ENCODE measurements at places on chromosomes 12 and 14.

- H3K4me3 ChIP-seq: no peak overlapping the region
- no peaks in the 10 kb centered on the region for H3K27me3 ChIP-seq
- no peaks in the 10 kb centered on the region for H3K4me1 ChIP-seq
- H3K27ac ChIP-seq: no peak overlapping the region
These were observed 1.7 kb upstream of the NOS1 start for GRCh38 chr12:117363056-117363662.

DNA sequence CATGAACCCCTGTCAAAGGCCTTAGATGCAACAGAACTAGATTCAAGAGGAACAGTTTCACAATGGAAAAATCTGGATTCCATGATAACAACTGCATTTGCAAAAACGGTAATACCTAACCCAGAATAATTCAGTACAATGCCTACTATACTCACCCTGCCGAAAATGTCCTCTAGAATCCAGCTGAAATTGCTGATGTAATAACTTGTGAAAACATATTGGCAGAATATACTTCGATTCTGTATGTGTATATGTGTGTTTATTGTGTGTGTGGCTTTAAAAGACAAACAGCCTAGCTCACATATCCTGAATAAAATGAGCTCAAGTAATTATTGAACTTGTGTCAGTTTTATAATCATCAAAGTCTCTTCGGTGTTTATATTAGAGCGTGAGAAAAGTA lies 46.0 kb downstream of the PHLDA1 start:
- no peaks in the 10 kb centered on the region for H3K27me3 ChIP-seq
- no peaks in the 10 kb centered on the region for H3K36me3 ChIP-seq
- H3K4me1 ChIP-seq: peaks cover 6% of the 10 kb centered on the region
- H3K4me3 ChIP-seq: no peak overlapping the region
- no peak for DNase-seq

DNA sequence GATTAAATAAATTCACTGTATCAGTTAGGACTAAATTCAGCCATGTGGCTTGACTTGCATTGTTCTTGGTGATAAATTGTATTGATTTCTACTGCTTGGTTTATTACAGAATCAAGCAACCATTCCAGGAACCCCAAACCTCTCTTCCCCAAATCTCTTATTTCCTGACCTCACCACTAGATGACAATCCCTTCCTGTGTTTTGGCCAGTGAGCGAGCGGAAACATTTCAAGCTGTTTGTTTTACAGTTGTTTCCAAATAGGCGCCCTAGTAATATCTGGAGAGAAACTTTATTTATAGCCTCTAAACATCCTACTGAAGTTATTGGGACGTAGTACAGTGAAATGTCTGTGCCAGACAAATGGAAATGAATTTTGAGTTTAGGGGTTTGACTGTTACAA lies 161.1 kb downstream of the SNAPC1 start:
- H3K36me3 ChIP-seq: no peaks in the 10 kb centered on the region
- peaks cover 2% of the 10 kb centered on the region for H3K4me1 ChIP-seq
- no peak for DNase-seq
- H3K4me3 ChIP-seq: no peak overlapping the region

DNA sequence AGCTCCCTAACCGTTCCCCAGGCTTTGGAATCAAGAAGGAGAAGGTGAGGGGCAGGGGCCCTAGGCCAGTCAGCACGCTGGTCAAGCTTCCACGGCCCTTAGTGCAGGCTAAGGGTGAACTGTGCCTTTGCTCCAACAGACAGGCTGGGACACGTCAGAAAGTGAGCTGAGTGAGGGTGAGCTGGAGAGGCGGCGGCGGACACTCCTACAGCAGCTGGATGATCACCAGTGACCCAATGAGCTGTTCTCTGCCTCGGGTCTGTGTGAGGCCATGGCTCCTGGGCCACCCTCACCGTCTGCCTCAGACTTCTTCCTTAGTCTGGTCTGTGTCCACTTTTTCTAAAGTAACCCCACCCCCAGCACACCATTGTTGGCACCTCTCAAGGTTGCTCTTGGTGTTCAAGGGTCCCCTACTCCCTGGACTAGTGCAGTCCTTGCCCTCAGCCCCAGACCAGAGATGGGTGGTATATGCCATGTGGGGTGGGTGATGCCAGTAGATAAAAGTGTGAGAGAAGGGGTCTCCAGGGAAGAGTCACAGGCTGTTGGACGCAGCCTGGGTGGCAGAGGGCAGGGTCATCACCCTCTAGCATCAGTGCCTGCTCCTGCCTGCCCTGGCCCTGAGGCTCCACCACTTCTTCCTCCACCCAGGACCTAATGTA lies 20.7 kb downstream of the PRPF40B start:
- no peak overlapping the region for H3K4me3 ChIP-seq
- no peak for DNase-seq
- H3K27ac ChIP-seq: no peak overlapping the region
- no peaks in the 10 kb centered on the region for H3K27me3 ChIP-seq
- H3K4me1 ChIP-seq: no peaks in the 10 kb centered on the region
- peaks cover 72% of the 10 kb centered on the region for H3K36me3 ChIP-seq

DNA sequence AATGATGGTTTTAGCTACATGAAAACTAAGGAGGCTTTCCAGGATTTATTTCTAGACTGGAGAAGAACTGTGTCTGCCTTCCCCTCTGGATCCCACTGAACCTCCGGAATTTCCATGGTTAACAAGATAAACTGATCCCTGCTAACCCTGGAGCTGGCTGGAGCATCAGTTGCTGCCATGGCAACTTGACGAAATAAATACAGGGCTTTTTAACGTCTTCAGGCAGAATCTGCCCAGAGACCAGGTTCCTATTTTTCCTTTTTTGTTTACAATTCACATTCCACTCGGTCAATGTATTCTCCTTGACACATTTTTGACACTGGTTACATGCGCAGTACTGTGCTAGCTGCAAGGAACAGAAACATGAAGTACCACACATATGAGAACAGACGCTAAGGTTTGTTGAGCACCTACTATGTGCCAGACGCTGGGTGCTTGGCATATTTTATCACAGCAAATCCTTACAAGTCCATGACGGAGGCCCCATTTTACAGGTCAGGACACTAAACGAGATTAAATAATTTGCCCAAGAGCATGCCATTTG lies 1.7 kb downstream of the C14orf132 start:
- DNase-seq: no peak
- H3K27ac ChIP-seq: peak overlapping the region; percentile 90
- H3K4me3 ChIP-seq: peak overlapping the region; percentile 79
- peaks cover 18% of the 10 kb centered on the region for H3K4me1 ChIP-seq

GRCh38 chr14:47365233-47365632 lies 310.2 kb downstream of the MDGA2 start:
- H3K27ac ChIP-seq: no peak overlapping the region
- no peaks in the 10 kb centered on the region for H3K27me3 ChIP-seq
- no peak overlapping the region for H3K4me3 ChIP-seq
- H3K36me3 ChIP-seq: no peaks in the 10 kb centered on the region

GRCh38 chr12:129964826-129965457 lies 61.1 kb upstream of the TMEM132D start:
- H3K4me3 ChIP-seq: no peak overlapping the region
- no peak overlapping the region for H3K27ac ChIP-seq
- no peaks in the 10 kb centered on the region for H3K36me3 ChIP-seq
- H3K27me3 ChIP-seq: no peaks in the 10 kb centered on the region

DNA sequence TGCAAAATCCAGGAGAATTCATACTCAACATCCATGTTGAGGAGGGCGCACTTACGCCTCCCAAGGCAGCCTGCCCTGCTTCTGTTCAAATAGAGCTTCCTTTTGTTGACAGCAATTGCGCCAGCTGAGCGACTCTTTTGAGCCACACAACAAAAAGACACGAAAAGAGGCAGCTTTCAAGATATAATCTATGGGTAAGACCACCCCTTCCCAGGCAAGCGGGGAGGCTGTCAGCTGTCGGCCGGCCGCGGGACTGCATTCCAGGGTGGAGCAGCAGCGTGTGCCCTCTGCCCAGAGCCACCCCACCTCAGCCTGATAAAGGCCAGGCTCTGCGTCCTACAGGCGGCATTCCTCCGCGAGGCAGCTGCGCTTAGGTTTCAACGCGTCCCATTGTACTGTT lies 15.8 kb upstream of the STAB2 start:
- no peak overlapping the region for H3K27ac ChIP-seq
- H3K27me3 ChIP-seq: no peaks in the 10 kb centered on the region
- no peak for DNase-seq
- H3K36me3 ChIP-seq: no peaks in the 10 kb centered on the region
- H3K4me3 ChIP-seq: no peak overlapping the region
- no peaks in the 10 kb centered on the region for H3K4me1 ChIP-seq

GRCh38 chr14:31968107-31968810 lies 108.8 kb upstream of the ARHGAP5 start:
- no peak for DNase-seq
- H3K27me3 ChIP-seq: no peaks in the 10 kb centered on the region
- H3K36me3 ChIP-seq: no peaks in the 10 kb centered on the region

Measured in ascending aorta (tissue), 2 donors.